ENCODE measurements at places on chromosomes 13 and 19. TPM values are rescaled to one million over a fixed set of nuclear protein-coding genes. Genes with fewer than 3 reads are reported as not detected.

The DLEU7 gene
- not detected for total RNA-seq

The IL27RA gene
- total RNA-seq = 8.5 TPM

The NAPA gene
- 48.9 TPM for total RNA-seq

The GPC6 gene
- total RNA-seq = 0.94 TPM
